A549 (cell line): ENCODE measurements at places on chromosomes 1 and 21.

- no peak for DNase-seq
Measured at GRCh38 chr21:41854426-41854995, 24.6 kb downstream of the PRDM15 start.

DNA sequence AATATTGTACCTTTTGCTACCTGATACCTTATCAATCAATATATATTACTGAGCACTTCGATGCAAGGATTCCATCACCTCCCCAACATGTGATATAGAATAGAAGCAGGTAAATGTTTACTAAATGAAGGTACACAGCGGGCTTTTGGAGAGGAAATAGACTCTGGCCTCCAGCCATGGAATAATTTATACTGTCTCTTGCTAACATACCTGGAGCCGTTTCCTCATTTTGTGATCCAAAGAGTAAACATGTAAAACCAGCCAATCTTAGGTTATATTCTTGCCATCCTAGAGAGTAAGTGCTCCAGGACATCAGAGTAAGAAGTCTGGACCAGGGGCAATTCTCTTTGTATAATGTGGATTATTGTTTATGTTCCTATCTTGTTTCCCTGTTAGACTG is 39.4 kb downstream of the NDUFS5 start:
- DNase-seq: no peak

DNA sequence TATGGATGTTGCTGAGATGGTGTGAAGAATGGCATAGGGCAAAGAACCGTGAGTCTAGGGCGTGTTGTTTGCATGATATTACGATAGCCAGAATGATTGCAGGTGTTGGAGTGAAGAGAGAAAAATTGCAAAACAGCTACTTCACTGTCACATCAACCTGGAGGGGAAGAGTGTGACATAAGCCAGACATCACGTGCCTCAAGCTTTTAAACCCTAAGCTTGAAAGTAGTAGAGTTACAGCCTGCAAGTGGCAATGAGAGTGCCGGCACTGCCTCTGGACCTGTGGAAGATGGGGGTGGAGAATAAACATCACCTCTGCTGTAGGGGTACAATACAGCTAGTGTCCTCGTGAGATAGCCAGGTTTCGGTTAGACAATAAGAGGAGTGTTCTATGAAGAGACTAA is 11.1 kb downstream of the EEIG2 start:
- no peak for DNase-seq

- DNase-seq: no peak
Measured at GRCh38 chr1:1325288-1326074, 879 bp downstream of the CPTP start.

DNA sequence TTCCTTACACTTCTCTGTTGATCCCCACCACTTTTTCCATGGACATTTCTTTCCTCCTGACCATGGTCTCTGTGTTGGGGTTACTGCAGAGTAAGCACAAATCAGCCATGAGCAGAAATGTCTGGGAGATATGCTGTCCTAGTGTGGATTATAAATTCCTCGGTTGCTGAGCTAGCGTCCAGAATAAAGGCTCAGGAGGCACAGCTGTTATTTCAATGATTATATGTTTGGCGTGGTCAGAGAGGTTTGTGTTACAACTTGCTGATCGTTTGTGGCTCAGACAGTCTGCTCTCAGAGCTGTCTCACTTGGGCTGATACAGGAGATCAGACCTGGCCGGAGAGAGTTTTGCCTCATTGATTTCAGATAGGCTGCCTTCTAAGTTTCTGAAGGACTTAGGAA is 37.5 kb upstream of the LAMC2 start:
- DNase-seq: no peak

GRCh38 chr1:27489501-27489972 is 430 bp downstream of the WASF2 start:
- DNase-seq: peak; percentile 45

DNA sequence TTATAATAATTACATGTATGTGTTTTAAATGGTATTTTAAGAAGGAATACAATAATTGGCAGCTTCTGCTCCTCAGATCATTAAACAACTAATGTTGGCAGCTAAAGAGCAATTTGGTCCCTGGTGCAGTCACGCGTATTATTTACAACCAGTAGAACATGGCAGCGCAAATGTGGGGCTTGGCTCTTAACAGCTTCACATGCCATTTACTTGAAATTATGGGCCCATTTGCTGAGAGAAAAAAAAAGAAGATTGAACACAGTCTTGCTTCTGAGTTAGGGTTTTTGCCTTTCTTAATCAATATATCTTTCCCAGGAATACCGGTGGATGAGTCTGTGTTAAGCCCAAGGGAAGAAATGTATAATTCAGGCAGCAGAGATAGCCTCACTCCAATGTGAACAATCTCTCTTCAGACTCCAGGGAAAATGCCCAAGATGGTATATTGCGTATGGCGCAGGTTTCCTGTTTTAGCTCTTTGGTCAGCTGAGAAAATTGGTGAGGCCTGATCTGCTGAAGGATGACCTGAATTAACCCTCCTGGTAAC is 174.5 kb downstream of the DISC1 start:
- no peak for DNase-seq

GRCh38 chr1:225611537-225612223 is 41.2 kb downstream of the ENAH start:
- no peak for DNase-seq

- DNase-seq: no peak
Measured at GRCh38 chr1:197985351-197985750, 68.2 kb downstream of the LHX9 start.

DNA sequence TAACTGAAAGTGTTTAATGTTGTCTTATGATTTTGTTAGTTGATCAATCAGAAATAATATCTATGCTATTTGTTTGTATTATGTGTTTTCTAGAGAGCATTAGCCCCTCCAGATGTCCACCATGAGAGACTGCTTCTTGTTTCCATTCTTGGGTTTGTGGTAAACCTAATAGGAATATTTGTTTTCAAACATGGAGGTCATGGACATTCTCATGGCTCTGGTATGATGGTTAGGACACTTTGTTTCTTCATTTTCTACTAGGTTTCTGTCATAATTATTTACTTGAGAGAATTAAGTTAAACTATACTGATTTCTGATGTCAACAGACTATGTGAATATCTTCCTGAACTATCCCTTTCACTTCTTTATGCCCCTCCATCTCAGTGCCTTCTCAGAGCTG is 16.1 kb downstream of the SLC30A7 start:
- no peak for DNase-seq

DNA sequence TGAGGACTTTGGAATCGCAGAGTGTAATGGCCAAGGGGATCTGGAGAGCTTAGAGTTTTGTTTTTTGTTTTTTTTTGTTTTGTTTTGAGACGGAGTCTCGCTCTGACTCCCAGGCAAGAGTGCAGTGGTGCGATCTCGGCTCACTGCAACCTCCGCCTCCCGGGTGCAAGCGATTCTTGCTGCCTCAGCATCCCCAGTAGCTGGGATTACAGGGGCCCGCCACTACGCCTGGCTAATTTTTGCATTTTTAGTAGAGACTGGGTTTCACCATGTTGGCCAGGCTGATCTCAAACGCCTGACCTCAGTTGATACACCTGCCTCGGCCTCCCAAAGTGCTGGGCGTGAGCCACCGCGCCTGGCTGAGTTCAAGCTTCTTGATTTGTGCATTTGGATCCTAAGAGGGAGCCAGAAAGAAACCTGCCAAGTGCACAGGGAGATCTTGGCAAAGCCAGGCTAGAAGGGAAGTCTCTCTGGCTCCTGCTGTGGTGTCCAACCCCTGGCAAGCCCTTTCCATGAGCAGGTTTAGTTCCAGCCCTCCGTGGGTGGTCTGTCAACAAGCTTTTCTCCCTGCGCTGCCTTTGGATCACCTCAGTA is 852 bp downstream of the FAAH start:
- DNase-seq: no peak

DNA sequence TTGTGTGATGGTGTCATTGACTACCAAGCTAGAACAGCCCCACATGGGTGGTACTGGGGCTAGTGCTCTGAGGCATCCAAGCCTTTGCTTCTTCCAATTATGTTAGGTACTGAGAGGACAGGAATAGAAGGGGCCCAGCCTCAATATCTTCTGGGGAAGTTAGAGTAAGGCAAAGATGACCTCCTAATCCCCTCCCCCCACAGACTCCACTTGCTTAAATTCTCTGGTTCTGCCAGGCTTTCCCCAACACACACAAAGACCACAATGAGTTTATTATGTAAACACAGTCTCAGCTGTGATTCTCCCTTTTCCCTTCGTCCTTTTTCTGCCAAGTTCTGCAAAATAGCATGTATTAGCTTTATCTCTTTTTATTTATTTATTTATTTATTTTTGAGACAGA is 3.1 kb upstream of the TACSTD2 start:
- no peak for DNase-seq

DNA sequence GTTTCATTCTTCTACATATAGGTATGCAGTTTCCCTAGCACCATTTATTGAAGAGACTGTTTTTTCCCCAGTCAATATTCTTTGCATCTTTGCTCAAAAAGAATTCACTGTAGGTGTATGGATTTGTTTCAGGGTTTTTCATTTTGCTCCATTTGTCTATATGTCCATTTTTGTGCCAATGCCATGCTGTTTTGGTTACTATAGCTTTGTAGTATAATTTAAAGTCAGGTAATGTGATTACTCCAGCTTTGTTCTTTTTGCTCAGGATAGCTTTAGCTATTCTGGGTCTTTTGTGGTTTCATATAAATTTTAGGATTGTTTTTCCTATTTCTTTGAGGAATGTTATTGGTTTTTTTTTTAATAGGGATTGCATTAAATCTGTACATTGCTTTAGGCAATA is 15.9 kb upstream of the SMAP2 start:
- no peak for DNase-seq

DNA sequence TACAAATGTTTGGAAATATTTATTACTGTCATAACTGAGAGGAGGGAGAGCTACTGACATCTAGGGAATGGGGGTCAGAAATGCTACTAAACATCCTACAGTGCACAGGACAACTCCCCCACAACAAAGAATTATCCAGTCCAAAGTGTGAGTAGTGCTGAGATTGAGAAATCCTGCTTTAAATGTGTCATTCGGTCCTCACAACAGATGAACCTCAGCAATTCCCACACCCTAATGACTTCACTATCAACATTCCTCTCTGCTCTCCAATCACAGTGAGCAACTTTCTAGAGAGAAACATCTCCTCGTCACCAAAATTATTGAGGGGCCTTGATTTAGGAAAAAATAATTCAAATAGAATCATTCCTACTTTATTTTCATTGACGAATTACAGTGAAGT is 18.0 kb downstream of the OMA1 start:
- DNase-seq: no peak

- DNase-seq: peak; percentile 43
Measured at GRCh38 chr1:94805912-94806311, 14.2 kb upstream of the SLC44A3 start.

DNA sequence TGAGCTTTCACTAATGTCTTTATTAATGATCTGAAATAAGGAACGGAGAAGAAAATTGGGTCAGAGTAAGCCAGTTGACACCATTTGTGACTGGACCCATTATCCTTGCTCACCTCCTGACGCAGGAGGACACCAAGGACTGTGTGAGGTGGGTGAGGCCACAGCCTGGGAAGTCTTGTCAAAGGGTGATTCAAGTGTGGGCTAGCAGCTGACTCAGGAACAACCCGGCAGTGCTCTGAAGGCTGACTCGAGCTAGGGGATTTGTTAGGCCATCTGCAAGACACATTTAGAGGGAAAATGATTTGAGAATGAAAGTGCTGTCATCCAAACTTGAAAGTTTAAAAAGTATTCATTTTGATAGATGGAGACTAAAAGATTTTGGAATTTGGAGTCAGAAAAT is 21.2 kb downstream of the PRRX1 start:
- DNase-seq: no peak

- no peak for DNase-seq
Measured at GRCh38 chr1:43270421-43271095, 775 bp downstream of the TMEM125 start.

DNA sequence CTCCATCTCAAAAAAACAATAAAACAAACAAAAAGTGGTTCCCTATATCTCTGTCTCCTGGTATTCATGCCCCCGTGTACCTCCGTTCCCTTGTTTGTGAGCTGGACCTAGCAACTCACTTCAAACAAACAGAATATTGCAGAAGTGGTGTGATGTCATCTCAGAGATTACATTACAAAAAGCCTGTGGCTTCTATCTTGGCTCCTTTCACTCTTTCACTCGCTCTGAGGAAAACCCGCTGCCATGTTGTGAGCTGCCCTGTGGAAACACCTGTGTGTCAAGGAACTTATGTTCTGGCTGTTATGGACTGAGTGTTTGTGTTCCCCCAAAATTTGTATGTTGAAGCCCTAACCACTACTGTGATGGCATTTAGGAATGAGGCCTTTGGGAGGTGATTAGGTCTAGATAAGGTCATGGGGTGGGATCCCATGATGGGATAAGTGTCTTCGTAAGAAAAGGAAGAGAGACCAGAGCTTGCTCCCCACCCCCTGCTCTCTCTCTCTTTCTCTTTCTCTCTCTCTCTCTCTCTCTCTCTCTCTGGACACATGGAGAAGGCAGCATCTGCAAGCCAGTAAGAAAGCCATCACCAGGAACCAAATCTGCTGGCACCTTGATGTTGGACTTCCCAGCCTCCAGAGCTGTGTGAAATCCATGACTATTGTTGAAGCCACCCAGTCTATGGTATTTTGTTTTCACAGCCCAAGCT is 7.4 kb upstream of the HYI start:
- no peak for DNase-seq
